ENCODE measurements at places on chromosomes 2 and 18.

DNA sequence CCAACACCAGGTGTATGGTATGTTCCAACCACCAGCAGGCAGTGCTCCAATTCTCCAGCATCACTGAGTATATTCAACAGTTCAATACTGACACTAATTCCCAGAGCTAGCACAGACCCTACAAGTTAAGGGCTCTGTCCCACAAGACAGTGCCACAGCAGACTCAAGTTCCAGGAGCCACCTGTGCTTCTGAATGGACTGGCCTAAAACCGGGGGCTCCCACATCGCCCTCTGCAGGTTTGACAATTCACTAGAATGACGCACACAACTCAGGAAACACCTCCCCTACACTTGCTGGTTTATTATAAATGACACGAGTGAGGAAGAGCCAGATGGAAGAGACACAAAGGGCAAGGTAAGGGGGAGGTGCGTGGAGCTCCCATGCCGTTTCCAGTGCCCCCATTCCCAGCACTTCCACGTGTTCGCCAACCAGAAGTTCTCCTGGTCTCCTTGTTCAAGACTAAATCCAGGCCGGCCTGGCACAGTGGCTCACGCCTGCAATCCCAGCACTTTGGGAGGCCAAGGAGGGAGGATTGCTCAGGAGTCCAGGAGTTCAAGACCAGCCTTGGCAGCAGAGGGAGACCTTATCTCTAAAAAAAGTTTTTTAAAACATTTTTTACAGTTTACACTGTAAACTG, 12.2 kb upstream of the ATP6V1B1 start:
- no peak for DNase-seq

- no peak for DNase-seq
Measured at GRCh38 chr18:3832025-3832638, 382.2 kb downstream of the TGIF1 start.

- no peak for DNase-seq
Measured at GRCh38 chr18:42635378-42636048, 480.0 kb downstream of the RIT2 start.

- DNase-seq: no peak
Measured at GRCh38 chr18:8952769-8953760, 149.4 kb upstream of the NDUFV2 start.

DNA sequence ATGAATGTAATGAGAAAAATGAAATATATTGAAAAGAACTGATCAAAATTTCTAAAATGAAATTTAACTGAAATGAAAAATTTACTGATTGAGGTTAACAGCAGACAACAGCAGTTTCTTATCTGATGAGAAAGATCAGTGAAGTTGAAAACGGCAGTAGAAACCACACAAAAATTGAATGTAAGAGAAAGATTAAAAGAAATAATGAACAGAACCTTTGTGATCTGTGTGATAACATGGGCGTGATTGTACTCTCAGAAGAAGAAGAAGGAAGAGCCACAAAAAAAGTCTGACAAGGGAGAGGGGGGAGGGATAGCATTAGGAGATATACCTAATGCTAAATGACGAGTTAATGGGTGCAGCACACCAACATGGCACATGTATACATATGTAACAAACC, 45.2 kb downstream of the FAM117B start:
- no peak for DNase-seq

DNA sequence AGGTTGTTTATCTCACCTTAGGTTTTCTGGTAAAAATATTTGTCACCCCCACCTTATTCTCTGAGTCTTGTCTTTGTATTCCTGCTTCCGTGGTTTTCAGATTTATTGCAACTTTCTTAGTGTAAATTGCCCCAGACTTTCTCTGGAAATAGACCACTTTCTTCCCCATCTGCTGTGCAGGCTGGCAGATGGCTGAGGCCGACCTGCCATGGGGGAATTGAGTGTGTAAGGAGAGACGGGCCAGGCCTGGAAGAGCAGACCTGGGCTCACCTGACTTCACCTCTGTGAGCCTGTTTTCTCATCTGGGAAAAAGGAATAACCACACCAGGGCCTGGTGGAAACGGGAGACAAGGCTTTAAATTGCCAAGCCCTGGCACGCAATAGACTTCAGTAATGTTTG, 44.9 kb downstream of the ACKR3 start:
- DNase-seq: no peak

DNA sequence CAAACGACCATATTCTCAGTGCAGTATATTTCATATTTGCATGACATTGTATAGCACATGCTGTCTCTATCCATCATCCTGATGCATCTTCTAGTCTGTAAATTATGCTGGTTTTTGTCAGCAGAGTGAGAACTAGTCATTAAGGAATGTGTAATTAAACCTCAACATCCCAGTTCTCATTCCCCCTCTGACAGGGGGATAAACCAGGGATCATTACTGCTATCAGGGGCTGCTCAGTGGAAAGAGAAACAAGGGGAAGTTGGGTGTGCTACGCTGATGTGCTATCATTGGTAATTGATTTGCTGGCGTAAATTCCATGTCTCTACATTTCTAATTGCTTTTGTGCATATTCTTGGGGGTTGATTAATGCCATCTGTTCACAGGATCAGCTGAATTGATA, 7.7 kb downstream of the CNTNAP5 start:
- DNase-seq: no peak

DNA sequence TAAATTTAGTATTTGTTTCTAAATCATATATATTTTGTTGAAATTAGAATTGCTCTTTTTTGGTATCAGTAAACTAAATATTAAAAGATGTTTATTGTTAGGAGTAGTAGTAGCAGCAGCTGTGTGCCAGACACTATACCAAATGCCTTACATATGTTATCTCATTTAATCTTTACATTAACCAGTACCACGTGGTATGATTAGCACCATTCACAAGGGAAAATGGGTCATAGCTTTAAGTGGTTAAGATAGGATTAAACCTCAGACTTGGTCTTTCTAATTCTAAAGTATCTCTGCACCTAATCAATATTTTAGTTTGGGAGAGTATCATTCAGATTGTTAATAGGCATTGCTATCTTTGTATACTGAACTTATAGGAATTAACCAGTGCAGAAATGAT, 29.0 kb downstream of the PSMD14 start:
- DNase-seq: no peak

DNA sequence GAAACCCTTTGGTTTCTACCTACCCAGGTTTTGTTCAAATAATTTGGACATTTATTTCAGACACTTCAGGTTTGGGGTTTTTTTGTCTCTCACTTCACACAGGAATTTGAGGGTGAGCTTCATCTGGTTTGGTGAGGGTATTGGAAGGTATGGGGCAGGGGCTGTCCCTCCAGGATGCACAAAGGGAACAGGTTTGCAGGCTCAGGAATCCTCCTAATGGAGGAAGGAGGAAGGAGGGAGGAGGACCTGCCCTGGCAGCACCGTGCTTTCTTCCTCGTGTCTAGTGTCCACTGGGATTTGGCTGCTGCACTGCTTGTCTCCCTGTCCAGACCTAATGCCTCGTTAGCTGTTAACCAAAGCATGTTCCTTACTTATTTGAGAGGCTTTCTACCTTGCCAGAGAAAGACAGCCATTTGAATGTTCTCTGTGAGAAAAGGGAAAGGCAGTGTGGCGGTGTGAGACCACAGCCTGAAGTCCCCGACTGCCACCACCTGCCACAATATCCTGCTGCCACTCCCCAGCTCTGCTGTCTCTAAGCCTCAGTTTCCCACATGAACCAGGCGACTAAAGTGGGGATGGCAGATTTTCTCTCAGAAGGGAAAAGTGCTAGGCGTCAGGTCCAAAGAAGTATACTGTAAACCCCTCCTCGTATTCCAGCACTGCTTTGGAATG, 2.2 kb upstream of the SLC4A5 start:
- DNase-seq: no peak

- DNase-seq: no peak
Measured at GRCh38 chr2:201425952-201426351, 25.3 kb downstream of the TRAK2 start.

DNA sequence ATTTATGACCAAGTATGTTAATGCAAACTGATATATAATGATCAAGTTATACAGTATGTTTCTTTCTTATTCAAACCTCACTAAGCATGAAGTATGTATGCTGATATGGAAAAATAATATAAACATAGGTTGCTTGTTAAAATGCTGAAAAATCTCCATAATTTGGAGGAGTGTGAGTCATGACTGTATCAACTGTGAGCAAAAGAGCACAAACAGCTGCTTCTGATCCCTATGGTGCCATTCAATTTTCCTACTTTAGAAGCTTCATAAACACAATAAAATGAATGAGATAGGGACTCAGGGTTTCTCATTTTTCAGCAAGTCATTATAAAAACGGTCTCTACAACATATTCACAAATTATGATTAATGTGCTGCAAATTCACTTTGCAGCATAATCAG, 129.9 kb upstream of the TFPI start:
- no peak for DNase-seq

GRCh38 chr2:112787294-112787693, 3.0 kb upstream of the IL1A start:
- no peak for DNase-seq

- no peak for DNase-seq
Measured at GRCh38 chr18:58231930-58232329, 187.9 kb downstream of the NEDD4L start.

GRCh38 chr2:200350850-200351285, 44.4 kb downstream of the SPATS2L start:
- DNase-seq: no peak

- DNase-seq: no peak
Measured at GRCh38 chr2:26483957-26484565, 6.1 kb upstream of the OTOF start.

DNA sequence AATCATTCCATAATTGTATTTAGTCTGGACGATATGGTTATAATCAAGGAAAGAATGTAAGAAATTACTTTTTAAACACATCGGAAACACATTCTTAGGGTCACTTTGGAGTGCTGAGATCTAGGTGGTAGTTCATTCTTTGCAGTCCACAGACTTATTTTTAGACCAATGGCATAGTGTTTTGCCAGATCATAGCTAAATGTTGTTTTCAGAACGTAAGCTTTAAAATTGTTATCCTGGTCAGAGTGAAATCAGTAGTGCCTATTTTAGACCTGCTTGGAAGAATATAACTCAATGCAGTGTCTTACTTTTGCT, 4.3 kb downstream of the MYL12A start:
- DNase-seq: no peak

GRCh38 chr2:172751564-172751963, 15.9 kb downstream of the RAPGEF4 start:
- no peak for DNase-seq

GRCh38 chr2:98027538-98027937, 31.8 kb upstream of the TMEM131 start:
- no peak for DNase-seq

GRCh38 chr2:80117401-80117800, 187.2 kb downstream of the LRRTM1 start:
- DNase-seq: no peak

All from CD4-positive, alpha-beta T cell treated with Interleukin-2 at 100 ng/mL for 4 hours (primary cell).